ENCODE measurements at places on chromosomes 11 and 22.
A peak's percentile ranks its signal among the peaks of the same experiment; 100 is the strongest.

GRCh38 chr11:94472916-94473799 is 20.5 kb downstream of the MRE11 start:
- no peak for DNase-seq

DNA sequence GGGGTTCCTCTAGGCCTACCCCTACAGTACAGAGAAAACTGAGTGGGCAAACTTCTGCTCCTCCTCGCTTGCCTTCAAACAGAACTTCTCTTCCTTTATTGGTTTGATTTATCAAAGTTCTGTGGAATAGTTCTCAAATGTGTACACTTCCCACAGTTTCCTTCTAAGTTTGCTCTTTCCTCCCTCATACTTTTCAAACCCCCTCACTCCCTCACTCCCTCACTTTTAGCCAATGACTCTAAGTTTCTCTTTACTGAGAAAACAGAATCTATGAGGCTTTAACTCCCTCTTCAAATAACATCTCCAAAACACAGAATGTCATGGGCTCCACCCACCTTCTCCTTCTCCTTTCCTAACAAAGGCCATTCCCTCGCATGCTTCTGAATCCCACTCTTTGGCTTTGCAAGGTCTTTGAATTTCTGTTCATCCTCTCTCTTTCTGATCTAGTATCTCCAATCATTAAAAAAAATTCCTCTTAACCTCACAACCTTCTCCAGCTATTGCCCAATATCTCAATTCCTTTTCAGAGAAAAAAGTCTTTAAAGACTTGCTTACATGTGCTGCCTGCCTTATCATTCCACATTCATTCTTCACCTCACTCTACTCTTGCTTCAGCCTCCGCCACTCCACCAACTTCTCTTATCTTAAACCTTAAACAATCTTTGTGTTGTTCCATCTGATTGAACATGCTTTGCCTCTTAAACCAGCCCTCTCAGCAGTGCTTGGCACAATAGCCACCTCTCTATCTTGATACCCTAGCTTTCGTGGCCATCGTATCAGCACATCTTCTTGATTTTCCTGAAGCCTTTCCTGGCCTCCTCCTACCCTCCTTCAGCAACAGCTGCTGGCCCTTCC is 57.2 kb downstream of the DDI1 start:
- DNase-seq = no peak

DNA sequence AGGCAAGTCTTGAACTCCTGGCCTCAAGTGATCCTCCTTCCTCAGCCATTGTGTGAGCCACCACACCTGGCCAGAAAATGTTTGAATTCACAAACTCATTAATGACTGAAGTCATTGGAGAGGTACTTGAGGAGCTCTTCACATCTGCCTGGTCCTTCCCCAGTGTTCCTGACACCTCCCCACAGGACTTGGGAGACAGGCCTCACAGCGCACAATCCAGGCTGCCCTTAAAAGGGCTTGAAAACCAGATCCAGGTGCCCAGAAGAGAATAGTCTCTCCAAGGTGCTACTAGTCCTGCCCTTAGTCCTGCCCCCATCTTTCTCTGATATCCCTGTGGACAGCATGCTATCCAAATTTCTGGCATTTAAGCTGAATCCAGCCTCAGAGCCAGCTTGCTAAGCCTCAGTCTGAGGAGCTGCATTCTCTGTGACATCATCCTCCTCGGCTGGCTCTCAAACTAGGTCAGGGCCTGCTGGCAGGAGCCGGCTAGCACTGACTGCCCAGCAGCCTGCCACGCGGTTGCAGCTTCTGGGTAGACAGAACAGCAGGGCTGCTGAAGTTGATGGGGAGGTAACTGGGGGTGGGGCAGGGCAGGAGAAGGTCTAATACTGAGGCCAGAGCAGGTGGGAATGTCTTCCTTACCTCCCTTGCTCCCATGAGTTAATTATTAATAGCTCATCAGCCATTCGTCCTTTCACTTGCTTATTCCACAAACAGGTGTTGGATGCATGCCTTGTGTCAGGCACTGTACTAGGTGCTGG is 35.3 kb upstream of the NECTIN1 start:
- peak; percentile 42 for DNase-seq

GRCh38 chr22:26404851-26405421 is 24.1 kb upstream of the ASPHD2 start:
- no peak for DNase-seq

DNA sequence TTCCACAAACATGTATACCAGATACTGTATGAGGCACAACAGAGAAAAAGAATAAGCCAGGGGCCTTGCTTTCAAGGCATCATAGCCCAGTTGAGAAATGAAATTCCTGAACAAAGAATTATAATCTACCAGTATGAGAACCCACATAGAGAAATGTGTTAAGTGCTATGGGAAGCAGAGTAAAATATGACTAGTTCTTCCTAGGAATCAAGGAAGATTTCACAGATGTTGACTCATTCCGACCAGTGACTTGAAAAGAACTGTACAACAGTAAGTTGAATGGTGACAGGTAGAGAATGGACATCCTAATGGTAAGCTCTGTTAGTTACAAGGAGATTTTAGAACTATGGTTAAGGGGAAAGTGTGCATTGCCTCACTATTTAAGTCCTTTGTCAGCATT is 102.6 kb downstream of the TRIM44 start:
- no peak for DNase-seq

DNA sequence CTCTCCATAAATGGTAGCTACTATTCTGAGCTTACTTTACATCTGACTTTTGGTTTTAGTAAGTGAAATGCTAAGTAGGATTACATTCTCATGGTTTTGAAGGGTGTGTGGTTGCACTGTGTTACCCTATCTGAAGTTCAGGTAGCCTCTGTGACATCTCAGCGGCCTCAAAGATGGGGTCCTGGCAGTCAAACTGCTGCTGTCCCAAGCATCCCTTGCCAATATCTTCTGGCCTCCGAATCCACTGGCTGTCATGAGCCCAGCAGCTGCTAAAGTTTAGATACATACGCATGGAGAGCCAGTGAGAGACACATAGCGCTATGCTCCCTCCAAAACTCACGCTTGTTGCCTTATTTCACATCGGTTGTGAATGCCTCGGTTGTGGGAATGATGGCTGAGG is 34.9 kb downstream of the UBASH3B start:
- no peak for DNase-seq

GRCh38 chr11:113255096-113255495 is 59.3 kb upstream of the TTC12 start:
- no peak for DNase-seq

- no peak for DNase-seq
These were observed 551 bp downstream of the DBX1 start for GRCh38 chr11:20159466-20160381.

DNA sequence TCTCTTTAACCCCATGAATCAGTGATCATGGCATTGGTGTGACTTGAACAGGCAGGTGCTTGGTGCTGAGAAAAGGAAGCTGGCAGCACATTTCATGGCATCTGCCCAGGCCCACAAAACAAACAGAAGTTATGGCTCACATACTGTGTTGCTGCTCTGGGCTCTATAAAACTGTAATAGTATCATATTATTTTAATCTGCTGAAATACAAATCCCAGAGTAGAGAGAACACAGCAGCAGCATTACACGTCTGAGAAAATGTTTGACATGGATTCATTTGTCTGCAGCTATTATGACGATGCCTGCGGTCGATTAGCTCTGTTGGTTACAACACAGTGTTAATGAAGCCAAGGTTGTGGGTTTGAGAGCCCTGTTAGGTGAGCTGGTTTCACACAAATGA is 80.8 kb downstream of the ALX4 start:
- no peak for DNase-seq

- DNase-seq = no peak
These were observed 5.0 kb upstream of the UBQLNL start for GRCh38 chr11:5521540-5521939.

DNA sequence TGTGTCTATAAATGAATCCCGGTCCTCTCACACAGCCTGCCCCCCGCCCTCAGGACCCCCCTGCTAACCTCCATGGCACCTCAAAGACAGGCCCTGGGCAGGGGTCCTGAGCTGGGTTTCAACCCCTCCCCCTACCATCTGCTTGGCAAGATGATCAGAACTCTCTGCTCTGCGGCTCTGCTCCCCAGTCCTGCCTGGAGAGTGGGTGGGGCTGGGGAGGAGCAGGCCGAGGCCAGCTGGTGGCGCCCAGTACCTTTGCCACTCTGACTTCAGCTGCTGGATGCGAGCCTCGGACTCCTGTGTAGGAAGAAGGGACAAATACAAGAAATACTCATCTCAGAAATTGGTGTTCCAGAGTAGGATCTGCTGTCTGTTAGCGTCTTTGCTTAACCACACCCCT is 15.0 kb downstream of the SUN2 start:
- no peak for DNase-seq

Measured in cardiac muscle cell (in vitro differentiated cells and primary cell).